ENCODE measurements at places on chromosomes 4 and X.

- DNase-seq, result no peak
Observed at GRCh38 chr4:7024336-7024890, 18.8 kb upstream of the TADA2B start.

DNA sequence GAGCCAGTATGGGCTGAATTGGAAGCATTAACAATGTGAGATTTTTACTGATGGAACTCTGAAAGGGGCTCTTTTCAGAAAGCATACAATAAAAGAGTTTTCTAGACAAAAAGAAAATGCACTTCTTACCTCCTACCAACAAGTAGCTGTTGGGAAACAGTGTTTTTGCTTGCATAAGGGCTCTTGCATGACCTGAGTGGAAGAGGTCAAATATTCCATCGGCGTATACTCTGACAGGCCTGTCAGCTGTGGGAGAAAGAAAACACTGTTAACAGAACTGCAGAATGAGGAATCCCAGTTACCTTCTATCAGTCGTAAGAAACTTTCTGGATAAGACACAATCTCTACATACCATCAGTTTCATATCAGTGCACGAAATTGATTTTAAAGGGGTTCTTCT is 39.5 kb downstream of the PCYT1B start:
- no peak for DNase-seq

DNA sequence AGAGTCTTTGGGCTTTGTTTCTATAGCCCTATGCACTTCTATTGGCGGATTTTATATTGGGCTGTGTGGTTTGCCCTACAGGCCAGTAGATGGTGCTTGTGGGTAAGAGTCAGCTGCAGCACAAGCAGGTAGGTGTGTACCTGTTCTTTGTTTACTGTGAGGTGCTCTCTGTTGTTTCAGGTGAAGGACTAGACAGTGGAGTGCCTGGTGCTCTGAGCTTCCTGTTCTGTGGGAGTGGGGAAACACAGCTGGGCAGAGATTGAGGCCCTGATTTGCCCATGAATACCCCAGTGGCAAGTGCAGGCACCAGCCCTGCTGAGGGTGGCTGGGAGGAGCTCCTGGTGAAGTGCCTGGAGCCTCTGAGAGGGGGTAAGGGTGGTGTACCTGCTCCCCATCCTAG is 26.3 kb upstream of the UCP1 start:
- DNase-seq, result peak; percentile 60

DNA sequence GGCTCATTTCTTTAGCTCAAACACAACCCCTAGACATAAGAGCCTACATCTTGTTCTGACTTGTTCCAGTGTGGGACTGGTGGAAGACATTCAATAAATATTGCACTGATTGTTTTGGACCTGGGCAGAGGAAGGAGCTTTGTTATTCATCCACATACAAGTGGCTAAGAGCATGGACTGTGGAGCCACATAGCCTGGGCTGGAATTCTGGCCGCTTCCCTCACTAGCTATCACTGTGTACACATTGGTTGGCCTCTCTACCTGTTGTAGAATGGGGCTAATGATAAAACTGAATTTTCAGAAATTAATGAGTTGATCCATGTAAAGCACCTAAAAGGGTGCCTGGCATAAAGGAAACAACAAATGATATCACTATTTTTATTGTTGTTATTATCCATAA is 80.0 kb downstream of the ZNF674 start:
- no peak for DNase-seq

DNA sequence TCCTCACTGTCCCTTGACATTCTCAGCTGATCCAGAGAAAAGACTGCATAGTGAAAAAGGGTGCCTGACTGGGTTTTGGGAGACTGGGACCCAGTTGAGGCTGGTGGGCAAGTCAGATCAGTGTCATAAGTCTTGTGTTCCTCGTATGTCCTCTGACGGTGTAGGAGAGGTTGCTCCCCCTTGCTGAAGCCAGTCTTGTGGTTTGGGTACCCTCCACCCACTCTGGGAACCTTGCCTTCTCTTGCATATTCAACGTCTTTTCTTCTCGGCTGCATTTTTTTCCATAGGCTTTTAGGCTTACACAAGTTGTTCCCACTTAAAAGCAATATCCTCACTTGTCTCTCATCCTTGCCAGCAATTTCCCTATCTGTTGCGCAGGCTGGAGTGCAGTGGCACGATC is 211.9 kb downstream of the PTTG2 start:
- DNase-seq, result no peak

DNA sequence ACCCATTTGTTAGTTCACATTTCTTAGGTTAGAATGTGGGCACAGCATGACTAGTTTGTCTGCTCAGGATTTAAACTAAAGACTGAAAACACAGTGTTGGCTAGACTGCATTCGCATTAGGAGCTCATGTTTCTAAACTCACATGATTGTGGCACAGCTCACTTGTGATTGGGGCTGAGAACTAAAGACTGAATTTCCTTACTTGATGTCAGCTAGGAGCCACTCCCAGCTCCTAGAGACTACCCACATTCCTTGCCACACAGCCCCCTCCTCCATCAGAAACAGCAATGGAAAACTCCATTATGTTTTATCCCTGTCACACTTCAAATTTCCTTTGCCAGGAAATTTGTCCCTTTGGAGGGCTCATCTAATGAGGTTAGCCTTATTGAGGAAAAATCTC is 170.2 kb upstream of the NUDT6 start:
- DNase-seq, result no peak

GRCh38 chrX:124421898-124422655 is 75.7 kb downstream of the SH2D1A start:
- no peak for DNase-seq

DNA sequence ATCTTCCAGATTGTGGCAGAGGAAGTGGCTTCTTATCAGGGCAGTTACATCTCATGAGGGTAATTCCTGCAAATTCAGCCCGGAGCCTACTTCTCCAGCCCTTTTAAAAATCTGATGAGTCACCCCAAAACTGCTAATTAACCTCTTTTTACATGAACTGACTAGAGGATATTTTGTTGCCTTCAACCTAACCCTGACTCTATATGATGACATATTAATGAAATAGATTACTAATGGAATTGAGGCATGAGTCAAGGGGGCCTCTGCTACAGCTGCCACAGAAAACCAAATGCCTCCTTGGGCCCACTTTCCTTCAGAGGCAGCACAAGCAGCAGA is 72.5 kb downstream of the QRFPR start:
- no peak for DNase-seq

- DNase-seq, result no peak
Observed at GRCh38 chr4:48193921-48194468, 59.9 kb upstream of the TXK start.

- DNase-seq, result no peak
Observed at GRCh38 chr4:23887989-23888388, 1.9 kb downstream of the PPARGC1A start.

GRCh38 chr4:102343964-102344519 is 1.2 kb downstream of the SLC39A8 start:
- DNase-seq, result no peak
